T-helper 17 cell (primary cell): ENCODE measurements at places on chromosomes 12 and 14.

DNA sequence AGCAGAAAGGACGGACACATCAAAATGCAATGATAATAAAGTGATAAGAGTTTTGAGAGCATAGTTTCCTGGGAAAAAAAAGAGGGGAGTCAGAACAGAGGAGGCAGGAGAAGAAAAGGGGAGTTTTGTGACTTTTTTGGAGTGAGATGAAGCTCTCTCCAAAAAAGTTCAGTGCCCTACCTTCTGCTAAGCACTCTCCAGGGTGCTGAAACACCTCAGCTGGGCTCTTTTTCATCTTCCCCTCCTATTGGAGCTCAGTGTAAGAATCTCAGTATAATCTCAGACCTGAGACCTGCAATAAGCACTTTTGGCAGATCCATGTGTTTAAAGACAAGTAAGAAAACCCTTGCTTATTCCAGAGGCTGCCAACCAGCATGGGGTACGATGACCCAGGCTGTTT is 58.9 kb upstream of the SRRM4 start:
- no peak for DNase-seq

GRCh38 chr14:36339816-36340215 is 19.4 kb upstream of the MBIP start:
- no peak for DNase-seq

DNA sequence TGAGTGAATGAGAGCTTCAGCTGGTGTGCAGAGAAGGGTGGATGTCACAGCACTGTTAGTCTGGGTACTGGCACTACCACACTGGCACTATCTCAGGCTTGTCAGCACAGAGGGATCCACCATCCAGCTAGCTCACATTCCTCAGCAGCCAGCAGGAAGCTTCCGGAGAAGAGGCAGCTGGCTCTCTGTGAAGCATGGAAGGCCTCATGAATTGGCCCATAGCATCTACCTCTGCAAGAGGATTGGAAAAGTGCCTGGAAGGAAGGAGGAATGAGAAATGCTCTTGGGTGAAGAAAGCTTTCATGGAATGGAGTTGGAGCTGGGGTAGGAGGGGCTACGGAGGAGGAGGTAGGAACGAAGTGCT is 9.9 kb downstream of the KRT83 start:
- DNase-seq: no peak

- no peak for DNase-seq
Measured at GRCh38 chr12:27303139-27304111, 29.2 kb upstream of the BMAL2 start.

DNA sequence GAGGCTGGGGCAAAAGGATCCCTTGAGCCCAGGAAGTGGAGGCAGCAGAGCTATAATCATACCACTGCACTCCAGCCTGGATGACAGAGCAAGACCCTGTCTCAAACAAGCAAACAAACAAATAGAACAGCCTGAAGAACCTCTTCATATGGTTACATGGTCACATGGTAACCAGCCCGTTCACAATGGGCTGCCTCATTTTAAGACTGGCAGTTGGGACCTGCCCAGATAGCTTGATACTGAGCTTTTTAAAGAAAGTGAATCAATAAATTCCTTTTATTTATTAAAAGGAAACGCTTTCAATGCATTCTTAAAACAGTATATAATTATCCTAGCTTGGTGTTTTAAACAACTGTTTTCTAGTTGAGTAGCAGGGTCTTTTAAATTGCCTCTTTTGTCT is 10.5 kb downstream of the MLXIP start:
- DNase-seq: no peak

- DNase-seq: no peak
Measured at GRCh38 chr12:41264281-41264680, 76.2 kb downstream of the PDZRN4 start.

DNA sequence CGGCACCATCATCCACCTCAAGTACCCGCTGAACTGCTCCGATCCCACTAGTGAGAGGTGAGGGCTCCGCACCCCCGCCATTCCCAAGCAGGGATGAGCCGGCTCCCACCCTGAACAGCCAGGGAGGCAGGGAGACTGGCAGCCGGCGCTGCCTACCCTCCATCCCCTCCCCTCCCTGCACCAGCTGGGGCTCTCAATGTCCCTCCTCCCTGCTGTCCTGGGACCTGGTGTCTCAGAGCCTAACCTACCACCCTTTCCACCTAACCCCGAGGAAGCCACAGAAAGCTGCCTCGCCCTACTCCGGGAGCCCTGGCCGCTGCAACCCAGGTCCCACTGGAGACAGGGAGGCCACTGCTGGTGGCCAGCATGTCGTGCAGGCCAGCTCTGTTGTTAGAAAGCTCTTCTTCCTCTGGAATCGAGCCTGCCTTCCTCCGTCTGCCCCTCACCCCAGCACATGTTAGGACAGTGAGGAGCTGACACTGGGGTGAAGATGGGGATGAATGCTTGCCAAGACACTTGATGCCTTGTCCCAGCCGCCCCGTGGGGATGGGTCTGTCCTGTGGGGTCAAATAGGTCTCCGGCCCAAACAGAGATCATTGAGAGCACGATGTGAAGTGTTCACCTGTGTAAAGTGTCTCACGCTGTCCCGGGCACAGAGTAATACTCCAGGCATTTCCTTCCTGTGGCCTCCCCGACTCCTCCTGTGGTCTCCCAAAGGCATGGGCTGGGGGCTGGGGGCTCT is 1.1 kb downstream of the PTPN6 start:
- no peak for DNase-seq

DNA sequence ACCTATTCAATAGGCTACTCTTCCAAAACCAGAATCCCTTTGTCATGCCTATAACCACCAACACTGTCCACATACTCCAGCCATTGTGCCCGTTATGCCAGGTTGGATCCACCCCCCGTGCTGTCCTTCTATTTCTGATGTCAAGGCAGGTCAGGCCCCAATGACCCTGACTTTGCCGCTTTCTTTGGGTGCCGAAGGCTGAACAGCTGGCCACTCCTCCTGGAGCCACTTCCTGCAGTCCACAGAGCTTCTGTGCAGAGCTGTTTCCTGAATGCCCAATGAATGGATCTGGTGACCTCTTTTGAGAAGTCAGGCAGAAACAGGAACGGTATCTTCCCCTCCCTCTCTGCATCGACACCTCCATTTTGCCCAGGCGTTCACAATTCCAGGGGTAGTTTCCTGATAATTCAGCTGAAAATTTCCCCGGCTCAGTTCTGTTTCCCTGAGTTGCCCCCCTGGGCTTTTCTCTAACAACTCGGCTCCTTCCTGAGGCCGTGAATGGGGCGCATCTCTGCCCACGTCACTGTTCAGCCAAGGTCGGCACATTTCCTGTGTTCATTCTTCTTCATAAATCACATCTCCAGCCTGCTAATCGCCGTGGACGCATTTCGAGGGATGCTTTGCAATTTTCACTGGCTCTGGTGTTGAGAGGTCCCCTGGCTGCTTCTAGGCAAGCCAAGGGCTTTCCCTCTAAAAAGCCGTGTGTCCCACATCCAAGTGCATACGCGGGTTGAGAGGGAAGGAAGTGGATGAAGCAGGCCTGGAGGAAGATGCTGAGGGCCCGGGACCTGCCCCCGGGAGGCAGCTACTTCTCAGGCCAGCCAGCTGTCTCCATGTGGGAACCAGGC is 86.5 kb downstream of the PAPOLA start:
- no peak for DNase-seq

DNA sequence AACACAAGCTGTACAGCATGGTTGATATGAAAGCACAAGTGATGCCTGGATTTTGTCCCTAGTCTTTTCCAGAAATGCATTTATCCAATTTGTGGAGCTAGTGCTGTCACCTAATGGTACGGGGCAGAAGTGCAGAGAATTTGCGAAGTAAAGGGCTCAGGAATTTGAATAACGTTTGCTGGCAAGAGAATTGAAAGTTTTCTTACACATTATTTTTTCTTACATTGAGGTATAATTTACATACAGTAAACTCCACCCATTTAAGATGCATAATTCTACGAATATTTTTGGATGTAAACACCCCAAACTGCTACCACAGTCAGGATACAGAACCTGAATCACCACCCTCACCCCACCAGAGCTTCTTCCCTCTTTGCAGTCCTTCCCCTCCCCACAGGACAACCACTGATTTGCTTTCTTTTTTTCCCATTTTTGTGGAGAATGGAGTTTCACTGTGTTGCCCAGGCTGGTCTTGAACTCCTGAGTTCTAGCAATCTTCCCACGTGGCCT is 3.5 kb downstream of the AICDA start:
- no peak for DNase-seq

GRCh38 chr12:386651-387050 is 2.5 kb downstream of the KDM5A start:
- no peak for DNase-seq

DNA sequence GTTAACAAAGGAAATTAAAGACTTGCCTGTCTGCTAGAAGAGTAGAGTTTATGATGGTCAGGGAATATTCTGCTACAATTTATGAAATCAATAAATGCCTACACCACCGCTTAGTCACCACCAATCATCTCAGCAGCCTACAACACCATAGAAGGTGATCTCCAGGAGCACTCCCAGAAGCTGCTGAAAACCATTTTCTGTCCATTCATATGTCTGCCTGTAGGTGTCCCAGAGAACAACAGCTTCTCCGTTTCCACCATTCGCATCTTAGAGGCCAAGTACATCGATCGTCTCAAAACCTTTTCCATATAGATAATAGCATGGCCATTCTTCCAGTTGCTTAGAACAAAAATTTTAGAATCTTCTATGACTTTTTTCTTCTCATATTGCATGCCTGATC is 303.4 kb downstream of the KCNC2 start:
- DNase-seq: no peak

DNA sequence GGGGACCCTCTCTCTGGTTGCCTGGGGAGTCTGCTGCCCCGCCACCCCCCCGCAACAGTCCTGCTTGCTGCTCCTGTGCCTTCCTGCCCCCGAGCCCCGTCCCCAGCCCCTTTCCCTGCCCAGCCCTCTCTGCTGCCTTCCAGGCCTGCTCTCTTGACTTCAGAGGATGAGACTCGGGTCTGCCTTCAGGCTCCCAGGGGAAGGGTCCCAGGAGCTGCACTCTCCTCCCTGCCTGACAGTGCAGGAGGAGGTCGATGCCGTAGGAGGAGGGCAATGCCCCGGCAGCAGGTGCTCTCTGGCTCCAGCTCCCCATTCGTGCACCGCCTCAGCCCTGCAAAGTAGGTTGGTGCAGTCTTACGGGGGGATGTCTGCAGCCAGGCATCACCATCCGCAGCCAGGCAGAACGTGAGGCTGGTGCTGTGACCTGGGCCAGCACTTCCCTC is 185.1 kb upstream of the C14orf180 start:
- DNase-seq: no peak

DNA sequence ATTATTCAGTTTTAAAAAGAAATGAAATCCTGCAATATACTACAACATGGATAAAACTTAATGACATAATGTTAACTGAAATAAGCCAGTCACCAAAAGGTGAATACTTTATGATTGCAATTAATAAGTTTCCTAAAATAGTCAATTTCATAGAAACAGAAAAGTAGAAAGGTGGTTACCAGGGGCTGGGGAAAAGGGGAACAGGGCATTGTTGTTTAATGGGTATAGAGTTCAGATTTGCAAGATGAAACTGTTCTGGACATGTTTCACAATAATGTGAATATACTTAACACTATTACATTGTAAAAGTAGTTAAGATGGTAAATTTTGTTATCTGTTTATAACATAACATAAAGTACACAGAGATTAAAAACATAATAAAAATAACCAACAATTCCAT is 550.9 kb downstream of the CCER1 start:
- DNase-seq: no peak

DNA sequence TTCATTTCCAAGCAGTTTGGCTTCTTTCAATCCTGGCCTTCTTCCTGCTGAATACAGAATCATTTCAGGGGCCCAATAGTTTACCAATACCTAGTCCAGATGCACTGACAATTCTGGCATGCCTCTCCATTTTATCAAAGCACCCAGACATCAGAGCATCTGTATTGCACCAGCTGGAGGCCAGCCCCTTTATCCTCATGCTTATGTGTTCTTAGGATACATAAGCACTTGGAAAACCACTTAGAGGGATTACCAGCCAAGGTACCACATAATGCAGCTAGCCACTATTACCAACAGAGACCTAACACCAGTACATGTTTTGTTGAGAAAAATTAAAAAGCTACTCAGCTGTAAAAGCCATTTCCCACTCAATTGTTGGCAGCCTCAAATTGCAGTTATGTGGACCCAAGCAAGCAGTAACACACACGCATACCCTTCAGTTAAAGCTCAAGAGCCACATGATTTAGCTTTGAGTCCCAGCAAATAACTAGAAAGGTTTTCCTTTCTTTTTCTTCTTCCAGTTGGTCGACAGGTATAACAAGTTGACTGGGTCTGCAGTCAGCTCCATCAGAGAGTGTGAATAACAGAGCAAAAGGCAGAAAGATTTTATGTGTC is 263.8 kb downstream of the DIO2 start:
- DNase-seq: no peak

- DNase-seq: no peak
Measured at GRCh38 chr12:50188875-50189575, 21.9 kb upstream of the CERS5 start.

DNA sequence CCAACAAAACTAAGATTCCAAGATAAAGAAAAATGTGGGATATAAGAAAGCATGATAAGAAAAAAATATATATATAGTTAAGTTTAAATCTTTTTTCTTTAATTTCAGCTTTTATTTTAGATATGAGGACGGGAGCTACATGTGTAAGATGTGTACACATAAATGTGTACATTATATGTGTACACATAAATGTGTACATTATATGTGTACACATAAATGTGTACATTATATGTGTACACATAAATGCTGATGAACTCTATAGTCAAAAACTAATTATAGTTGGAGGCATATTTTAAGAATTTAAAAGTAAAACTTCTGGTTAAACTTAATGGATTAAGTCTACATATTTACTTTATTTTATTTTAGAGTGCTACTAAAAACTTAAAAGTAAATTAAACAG is 123.6 kb downstream of the BTG1 start:
- DNase-seq: no peak

DNA sequence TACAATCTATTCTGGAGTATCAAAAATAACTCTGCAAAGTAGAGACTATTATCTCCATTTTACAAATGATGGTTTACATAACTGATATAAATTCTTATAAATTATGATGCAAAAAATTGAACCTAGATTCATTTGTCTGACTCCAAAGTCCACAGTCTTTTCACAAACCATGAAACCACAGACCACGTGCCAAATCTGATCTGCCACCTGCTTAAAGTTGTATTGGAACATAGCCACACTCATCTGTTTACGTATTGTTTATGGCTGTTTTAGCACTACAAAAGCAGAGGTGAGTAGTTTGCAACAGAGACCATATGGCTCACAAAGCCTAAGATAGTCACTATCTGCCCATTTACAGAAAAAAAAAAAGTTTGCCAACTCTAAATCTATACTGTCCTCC is 105.3 kb downstream of the KCNH5 start:
- DNase-seq: no peak

- no peak for DNase-seq
Measured at GRCh38 chr12:10590966-10591365, 22.4 kb downstream of the MAGOHB start.

- no peak for DNase-seq
Measured at GRCh38 chr12:70443062-70443673, 77.1 kb downstream of the KCNMB4 start.

DNA sequence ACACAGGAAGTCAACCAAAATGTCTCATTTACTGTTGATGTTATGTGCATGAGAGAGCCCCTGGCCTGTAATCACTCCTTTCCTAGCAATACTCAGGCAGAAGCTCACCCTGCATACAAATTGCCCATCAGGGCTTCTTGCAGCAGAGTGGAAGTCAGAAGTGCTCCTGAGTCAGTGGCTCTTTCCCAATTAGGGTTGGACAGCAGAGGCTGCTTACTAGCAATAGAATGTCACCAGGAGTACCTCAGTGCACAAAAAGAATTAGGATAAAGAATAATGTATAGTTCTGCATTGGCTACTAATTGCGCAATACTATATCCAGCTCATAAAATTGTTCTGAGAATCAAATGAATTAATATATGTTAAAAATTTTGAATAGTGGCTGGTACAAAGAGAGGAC is 161.1 kb downstream of the SLC35F4 start:
- no peak for DNase-seq
